Astrocyte of the cerebellum (primary cell): ENCODE measurements at places on chromosomes 2 and 18.
A peak's percentile ranks its signal among the peaks of the same experiment; 100 is the strongest.

DNA sequence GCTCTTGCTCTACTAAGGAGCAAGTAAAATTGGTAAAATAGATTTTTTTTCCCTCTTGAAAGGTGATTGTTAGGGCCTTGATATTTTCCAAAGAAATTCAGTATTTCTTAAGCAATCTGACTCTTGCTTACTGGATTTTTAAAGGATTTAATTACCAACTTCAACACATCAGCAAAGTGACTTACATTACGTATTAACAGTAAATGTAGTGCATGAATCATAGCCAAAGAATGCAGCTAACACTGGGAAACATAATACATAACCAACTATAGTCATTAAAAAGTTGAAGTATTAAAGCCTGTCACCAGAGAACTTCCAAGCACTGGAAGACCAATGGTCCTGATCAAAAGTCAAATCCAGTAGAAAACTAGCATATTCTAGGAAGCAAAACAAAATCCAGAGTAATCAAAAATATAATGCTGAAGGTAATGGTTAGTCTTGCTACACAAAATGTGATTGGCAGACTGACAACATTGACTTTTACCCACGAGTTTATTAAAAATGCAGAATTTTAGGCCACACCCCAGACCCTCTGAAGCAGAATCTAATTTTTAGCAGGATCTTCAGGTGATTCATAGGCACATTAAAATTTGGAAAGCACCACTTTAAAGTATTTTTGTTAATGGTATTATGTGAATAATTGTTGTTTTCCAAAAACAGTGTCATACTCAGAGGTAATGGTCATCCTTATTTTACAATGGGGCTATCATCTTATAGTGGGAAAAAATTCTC lies 31.8 kb upstream of the CAVIN2 start:
- peak; percentile 81 for DNase-seq

DNA sequence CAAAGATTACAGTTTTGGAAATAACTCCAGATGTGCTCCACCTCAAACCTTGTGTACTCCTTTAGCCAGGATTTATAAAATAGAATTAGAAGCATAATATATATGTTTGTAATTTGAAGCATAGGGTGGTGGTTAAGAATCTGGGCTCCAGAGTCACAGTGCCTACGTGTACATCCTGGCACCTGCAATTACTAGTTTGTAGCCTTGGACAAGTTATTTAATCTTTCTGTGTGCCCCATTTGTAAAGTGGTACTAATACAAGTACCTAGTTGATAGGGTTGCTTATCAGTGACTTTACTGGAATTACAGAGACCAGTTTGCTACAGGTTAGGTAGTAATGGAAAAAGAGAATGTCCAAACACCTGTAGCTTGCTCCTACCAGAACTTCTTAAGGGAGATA lies 28.6 kb downstream of the EML4 start:
- no peak for DNase-seq

- DNase-seq = peak; percentile 50
Measured at GRCh38 chr2:201580486-201580885, 62.8 kb downstream of the TMEM237 start.

DNA sequence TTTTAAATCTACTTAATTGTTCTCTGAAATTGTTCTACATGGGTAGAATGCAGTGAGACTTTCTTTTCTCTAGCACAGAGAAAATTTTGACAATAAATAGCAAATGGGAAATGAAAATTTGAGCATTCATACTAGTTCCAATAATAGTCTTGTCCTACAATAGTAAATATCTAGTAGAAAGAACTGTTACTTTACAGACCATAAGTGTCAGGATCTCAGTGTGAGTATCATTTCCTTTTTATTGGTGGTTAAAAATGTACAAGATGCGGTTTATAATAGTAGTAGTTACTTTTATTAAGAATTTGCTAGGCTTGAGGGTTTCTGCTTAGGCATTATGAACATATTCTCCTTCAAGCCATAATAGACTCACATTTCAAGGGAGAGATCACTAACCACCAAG lies 43.2 kb downstream of the KCNE4 start:
- no peak for DNase-seq

DNA sequence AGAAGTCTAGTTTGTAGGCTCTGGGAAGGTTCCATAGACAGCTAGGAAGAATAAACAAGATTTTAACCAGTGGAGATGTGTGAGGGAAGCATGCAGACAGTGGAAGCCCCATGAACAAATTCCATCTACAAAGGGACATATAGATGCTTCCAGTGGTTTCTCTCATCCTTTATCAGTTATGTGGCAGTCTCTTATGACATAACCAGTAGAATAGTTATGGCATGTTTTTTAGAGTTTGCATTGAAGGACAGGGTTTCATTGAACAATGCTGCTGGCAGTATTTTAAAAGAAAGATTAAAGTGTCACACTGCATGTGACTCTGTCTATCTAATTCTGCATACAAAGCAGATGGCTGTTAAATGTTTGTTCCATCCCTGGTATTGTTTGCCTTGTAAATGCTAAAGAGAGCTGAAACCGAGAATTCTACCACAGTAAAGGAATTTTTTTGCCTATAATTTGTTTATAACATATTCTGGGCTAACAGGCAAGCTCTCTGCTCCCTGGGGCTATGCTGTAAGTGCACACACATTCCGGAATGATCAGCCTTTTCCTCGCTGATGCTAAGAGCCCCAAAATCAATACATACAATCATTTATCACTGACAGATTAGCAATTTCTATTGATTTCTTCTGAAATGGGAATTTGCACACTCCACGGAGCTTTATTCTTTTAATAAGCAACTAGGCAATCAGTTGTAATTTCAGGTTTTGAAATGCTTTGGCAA lies 76.8 kb upstream of the PELI1 start:
- no peak for DNase-seq

GRCh38 chr18:50694147-50694546 lies 125.7 kb downstream of the MRO start:
- no peak for DNase-seq
